ENCODE measurements at places on chromosomes 1 and 21.

- no peak for DNase-seq
These were observed 4.3 kb downstream of the GPR88 start for GRCh38 chr1:100542285-100542684.

GRCh38 chr1:1324084-1324523 is 356 bp downstream of the INTS11 start:
- no peak for DNase-seq

- peak; percentile 46 for DNase-seq
These were observed 14.2 kb downstream of the UTP11 start for GRCh38 chr1:38026592-38027200.

DNA sequence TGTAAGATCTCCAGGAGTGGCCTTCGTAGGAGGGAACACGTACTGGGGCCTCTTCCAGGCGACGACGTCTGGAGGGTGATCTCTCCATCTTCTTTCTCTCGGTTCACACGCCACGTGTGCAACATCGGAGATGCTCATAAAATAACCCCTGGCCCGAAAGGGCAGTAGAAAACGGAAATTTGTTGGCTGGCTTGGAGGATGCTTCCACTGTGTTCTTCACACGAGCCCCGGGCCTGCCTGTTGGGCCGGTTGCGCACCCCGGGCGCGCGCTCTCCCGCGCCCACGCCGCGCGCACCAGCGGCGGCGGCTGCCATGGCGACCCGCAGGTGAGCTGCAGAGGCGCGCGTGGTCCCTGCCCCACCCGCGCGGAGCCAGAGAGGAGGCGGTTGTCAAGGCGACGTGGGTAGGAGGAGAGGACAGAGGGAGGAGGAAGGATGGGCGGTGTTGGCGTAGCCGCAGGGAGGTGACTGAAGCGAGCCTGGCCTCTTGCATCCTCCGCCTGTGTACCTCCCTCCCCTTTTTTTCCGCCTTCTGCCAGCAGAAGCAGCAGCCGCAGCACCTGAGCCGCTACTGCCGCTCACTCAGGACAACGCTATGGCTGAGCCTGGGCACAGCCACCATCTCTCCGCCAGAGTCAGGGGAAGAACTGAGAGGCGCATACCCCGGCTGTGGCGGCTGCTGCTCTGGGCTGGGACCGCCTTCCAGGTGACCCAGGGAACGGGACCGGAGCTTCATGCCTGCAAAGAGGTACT is at the start of gene ELAPOR1:
Gene ELAPOR1 (plus strand): TSS at position 526 of the 752 bp plus-strand sequence. CDS start 69 bp downstream, at position 595.
- no peak for DNase-seq

DNA sequence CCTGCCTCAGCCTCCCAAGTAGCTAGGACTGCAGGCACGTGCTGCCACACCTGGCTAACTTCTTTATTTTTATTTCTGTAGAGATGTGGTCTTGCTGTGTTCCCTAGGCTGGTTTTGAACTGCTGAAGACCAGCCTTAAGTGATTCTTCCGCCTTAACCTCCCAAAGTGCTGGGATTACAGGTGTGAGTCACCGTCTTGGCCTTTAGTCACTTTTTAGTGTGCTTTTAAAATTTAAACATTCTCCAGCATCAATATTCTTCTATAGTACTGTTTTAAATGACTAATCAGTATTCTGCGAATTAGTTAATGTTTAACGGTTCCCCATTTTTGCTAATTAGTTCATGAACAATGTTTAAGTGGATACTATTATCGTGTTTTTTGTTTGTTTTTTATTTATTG is 60.6 kb downstream of the DYRK1A start:
- DNase-seq = no peak

- no peak for DNase-seq
These were observed 18.4 kb downstream of the CEP170 start for GRCh38 chr1:243236604-243237252.

DNA sequence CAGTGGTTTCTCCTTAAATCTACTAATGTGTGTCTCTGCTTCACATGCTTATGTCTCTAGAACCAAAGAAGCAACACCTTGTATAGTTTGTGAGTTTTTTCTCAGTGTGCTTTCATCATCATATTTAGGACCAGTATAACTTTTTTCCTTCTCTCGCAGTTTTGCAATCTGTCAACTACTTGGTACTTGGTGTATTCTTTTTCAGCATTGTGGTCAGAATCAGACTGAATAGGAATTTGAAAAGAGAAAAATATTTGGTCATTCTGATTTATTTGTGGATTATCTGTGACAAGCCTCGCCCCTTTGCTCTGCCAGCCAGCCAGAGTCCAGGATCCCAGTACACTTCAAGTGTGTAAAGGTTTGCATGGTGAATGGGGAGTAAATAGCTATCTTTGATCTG is 122.3 kb downstream of the C1orf21 start:
- no peak for DNase-seq

DNA sequence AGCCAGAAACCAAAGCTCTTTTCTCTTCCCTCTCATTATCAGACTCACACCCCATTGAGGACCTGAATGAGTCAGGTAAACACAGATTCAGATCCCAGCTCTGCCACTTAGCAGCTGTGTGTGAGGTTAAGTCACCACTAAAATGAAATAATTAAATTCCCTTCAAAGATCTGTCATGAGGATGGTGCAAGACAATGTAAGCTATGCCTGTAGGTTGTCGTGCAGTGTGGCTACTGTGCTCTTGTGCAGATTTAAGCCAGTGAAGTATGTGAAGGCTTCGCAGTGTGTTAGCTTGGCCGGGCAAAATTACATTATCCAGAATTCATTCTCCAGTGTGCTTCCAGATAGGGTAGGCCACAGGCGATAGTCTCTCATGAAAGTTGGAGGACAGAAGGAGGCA is 13.6 kb downstream of the UBL4B start:
- no peak for DNase-seq

GRCh38 chr1:178267646-178268094 is 173.8 kb downstream of the RASAL2 start:
- no peak for DNase-seq

DNA sequence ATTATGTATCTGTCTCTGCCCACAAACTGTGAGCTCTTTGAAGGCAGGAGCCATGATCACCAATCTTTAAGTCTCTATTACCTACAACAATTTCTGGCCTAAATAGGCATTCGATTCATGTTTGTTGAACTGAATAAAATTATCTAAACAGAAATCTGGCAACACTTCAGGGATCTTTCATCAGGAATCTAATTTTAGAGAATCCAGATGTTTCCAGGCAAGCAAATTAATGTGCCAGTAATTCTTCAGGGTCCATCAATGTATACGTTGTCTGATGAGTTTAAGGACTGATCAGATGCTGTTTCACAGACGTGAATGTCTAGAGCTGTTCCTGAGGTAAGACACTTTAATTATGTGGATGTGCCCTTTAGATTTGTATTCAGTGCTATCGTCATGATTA is 524.4 kb downstream of the PTPRC start:
- no peak for DNase-seq

DNA sequence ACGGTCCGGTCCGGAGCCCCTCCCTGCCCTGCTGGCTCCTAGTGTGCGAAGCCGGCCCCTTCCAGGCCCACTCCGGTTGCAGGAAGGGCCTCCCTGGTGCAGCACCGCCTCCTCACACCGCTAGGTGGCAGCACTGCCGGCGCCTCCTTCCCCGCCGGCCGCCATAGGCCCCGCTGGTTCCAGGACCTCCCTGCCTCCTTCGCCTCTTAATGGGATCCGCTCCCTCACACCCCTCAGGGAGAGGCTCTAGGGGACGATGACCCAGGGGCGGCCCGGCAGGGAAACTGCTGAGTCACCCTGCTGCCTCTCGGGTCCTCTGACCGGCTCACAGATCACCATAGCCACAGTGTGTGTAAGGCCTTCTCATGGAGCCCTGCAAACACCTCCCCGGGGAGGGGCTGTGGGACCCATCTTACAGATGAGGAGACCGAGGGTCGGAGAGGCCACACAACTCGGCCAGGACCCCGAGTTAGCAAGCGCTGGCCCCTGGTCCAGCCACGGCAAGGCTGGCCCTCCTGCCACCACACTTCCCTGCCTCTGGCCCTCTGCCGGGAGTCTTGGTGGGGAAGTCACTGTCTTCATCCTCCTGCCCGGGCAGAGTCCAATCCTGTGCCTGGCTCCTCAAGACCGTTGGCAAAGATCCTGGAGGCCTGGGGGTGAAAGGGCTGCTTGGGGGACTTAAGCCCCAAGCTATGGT is 1.6 kb upstream of the AJAP1 start:
- DNase-seq = peak; percentile 71

DNA sequence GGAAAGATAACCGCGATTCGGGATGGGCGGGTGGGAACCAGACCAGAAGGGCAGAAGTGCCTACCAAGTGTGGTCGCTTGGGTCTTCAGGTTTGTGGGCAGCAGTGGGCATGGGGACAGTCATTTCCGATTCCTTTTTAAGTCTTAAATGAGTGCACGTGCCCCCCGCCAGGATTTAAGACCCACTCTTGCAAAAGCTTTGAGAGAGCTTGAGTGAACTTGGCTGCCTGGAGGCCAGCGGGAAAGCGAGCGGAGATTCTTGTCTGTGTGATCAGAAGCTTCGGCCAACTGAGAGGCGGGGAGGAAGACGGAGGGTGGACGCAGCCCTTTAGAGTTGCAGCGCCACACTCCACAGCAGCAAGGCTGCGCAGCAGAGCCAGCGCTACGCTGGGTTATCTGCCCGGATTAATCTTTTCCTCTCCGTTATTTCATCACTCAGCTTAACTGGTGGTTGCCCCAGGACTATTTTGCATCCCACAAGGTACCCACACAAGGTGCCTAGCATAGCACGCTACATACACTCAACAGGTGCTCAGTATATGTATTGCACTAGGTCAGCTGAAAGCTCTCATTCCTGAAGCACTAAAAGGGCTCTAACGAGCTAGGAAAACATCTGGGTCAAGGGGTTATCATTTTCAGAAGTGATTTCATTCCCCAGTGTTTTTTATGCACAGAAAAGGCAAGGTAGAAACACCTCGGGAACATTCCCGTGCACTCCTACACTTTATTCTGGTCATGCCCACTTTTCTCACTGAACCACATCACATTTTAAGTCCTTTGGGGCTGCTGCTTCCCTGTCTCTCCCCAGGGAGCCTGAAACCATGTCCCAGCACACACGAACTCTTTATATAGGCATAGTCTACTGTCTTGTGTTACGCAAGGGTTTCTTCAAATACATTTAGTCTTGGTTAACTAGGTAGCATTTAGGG is 1.5 kb upstream of the BATF3 start:
- DNase-seq = peak; percentile 30

DNA sequence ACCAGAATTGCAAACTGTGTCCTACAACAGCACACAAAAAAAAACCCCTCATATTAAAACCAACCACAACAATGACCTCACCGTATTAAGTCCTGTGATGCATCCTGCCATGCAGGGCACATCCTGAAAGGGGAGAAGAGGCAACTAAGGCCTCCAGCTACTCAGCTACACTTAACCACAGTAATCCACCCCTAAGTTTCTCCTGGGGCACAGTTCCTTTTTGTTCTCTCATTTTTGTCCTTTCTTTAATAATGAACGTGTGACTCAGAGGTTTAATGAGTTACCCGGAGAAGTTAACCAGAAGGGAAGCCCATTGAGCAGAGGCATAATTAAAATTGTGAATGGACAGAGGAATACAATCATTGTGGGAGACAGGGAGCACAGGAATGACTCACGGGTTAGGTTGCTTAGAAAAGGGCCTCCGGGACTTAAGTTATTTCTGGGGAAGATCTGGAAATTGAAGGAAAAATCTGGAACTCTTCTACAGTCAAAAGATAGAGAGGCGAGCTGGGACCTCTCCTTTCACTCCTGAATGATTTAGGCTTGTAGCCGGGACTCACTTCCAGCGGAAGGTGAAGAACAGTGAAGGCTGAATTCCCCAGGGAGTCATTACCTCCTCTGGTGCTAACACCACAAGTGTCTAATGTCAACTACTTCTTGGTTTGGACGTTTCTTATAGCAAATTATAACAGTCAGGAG is 36.9 kb upstream of the HIVEP3 start:
- DNase-seq = no peak

- no peak for DNase-seq
These were observed 9.5 kb downstream of the DPT start for GRCh38 chr1:168719306-168720111.

DNA sequence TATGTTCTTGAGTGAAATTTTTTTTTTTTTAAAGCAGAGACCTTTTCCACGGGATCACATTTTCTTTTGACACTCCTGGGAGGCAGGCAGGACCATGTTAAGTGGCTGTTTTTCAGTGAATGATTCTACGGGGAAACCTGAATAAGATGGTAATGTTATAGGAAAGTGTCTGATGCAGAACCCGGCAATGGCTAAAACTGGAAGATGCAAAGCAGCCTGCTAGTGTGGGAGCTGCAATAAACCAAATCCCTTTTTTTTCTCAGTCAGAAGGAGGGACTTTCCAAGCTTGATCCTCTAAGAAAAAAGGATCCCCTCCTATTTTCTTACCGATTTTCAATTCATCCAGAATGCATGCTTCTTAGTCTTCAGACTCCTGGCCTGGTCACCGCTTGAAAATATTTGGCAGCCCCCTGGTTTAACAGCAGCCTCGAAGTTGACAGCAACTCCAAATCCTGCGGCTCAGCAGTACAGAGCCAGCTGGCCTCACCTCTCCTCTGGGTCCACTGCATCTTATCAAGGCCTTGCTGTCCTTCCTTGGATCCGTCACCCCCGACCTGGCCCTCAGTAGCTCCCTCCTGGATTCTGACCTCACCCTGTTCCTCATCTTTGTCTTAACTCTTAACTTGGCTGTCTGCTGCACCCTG is 5.6 kb downstream of the MX2 start:
- no peak for DNase-seq

DNA sequence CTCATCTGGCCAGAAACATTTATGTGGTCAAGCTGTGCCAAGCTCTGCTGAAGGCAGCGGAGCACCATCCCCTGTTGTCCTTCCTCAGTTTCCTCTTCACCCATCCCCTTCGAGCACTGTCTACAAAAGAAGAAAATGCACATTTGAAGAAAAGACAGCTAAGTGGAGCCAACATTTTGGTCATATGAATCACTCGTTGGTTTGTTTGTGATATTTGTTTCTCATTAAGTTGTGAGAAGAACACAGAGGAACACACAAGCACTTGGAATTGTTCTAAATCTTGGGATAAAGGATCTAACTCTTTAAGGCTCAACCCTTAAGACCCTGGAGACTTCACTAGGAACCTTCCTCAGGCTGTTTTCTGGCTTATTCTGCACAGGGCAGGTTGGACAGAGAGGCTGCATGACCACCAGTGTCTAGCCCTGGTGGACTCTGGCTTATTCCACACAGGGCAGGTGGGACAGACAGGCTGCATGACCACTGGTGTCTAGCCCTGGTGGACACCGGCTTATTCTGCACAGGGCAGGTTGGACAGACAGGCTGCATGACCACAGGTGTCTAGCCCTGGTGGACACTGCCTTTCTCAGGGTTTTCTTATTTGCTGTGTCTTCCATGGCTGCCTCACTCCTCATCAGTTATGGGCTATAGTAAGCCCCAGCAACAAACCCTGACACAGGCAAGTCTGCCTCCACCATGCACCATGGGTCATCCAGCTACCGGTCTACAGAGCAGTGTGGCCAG is 35.3 kb upstream of the COL6A2 start:
- DNase-seq = no peak

- no peak for DNase-seq
These were observed at the start of gene EFNA1 for GRCh38 chr1:155127105-155127966. TSS of gene EFNA1 (plus strand) at chr1:155127876. CDS start at chr1:155127978, 102 bp downstream.

- peak; percentile 51 for DNase-seq
These were observed 1.5 kb downstream of the THEMIS2 start for GRCh38 chr1:27873671-27874384.

GRCh38 chr21:17560377-17561025 is 47.7 kb downstream of the CXADR start:
- no peak for DNase-seq

GRCh38 chr1:116510361-116510760 is 60.5 kb downstream of the CD58 start:
- DNase-seq = no peak

GRCh38 chr1:101190441-101190840 is 46.4 kb upstream of the S1PR1 start:
- no peak for DNase-seq

All from NAMALWA (cell line).